Cortex of kidney (tissue), 1 donor: ENCODE measurements at places on chromosomes 5 and 9.

DNA sequence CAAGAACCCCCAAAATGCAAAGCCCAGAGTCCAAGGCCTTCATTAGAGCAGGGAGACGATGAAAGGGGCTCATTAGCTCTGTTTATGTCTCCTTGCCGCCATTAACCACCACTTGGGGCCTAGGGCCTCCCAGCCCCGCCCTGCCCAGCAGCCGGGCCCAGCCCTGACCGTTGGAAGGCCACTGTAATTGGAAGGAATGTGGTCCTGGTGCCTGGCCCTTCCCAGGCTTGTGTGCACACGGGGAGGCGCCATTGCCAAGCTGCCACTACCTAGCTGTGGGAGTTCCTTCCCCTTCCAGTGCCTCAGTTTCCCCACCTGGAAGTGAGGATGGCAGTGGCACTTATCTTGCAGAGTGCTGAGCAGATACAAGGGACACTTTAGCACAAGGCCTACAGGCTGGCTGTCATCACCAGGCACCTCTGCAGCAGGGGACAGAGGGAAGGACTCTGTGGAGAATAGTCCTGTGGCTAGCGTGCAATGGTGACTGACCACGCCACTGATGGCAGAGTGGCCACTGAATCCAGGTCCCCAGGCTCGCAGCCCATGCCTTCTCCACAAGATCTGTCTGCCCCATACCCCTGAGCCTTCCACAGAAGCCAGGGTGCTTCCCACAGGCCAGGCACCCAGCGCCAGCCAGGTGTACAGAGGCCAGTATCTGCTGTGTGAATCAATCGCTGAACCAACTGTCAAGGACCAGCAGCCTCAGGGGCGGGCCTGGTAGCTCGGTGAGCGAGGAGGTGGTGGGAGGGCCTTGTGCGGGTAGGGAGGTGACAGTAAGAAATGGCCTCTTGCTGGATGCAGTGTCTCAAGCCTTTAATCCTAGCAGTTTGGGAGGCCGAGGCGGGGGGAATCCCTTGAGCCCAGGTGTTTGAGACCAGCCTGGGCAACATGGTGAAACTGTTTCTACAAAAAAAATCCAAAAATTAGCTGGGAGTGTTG lies 20.8 kb downstream of the GBGT1 start:
- DNase-seq: no peak

DNA sequence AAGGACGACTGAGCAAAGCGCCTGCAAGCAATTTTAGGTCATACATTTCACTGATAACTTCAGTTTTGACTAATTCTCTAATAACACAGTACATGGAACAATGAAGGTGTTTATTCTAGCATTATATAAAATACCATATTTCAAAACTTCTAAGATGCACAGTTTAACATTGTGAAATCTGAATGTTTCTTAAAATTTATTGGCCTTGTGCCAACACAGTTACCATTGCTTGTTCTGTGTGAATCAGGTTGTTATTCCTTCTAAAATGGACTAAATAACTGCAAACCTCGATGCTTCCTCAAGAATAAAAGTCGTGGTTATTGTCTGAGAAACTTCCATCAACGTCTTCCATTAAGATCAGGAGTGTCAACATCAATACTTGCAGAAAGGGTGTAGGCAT lies 8.0 kb downstream of the MCC start:
- DNase-seq: no peak

- no peak for DNase-seq
Observed at GRCh38 chr9:82104252-82104651, 115.7 kb downstream of the SPATA31D1 start.

DNA sequence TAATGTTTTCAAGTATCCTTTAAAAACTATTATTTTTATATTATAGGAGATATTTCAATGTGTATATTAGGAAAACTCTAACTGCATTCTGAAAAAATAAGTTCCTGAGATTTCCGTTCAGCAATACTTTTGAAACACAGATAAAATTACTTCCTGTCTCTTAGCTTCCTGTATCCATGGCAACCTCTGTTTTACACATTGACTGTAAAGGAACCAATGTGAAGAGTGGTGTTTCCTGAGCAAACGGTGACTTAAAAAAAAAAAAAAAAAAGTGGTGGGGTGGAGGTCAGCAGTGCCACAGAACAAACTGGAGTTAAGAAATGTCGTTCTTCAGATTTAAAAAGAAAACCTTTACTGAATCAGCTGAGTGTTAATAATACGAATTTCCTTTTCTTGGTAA lies at the start of gene LRRC70:
TSS of gene LRRC70 (plus strand) at position 280 of the 400 bp plus-strand sequence. CDS start 620 bp downstream, outside the sequence.
- no peak for DNase-seq

DNA sequence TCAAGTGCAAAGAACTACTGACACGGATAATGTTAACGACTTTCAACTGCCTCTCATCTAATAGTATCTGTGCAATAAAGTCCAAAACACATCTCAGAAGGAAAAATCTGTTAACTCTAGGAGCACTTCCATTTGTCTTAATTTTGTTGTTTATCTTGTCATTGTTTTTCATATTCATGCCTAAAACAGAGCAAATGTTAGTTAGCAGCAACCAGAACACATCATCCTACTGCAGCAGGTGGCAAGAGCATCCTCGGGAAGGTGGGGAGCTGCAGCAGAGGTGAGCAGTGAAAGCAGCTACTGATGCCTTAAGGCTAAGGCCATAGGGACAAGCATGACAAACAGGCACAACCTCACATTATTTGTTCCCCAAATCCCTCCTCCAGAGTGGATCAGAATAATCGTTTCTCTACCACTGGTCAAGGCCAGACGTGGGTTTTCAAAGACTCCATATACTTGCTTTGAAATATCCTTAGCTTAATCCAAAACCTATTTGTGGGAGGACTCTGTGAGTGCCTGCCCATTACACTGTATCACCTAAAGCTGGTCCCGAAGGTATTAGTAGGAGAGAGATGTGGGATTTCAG lies 1.0 kb downstream of the HMGCS1 start:
- no peak for DNase-seq
